ENCODE measurements at places on chromosomes 4 and X. TPM values are rescaled to one million over a fixed set of nuclear protein-coding genes. Genes with fewer than 3 reads are reported as not detected.

- DNase-seq = peak; percentile 57
Measured at GRCh38 chr4:113760094-113760794, 1.3 kb downstream of the CAMK2D start.

- no peak for DNase-seq
Measured at GRCh38 chr4:53016099-53016820, 154.1 kb downstream of the RASL11B start.

- no peak for DNase-seq
Measured at GRCh38 chr4:187934766-187935165, 60.8 kb upstream of the ZFP42 start.

- peak; percentile 57 for DNase-seq
Measured at GRCh38 chr4:185096032-185096653, 46.9 kb upstream of the SLC25A4 start.

MAGEA8 gene
- 2.9 TPM for polyA plus RNA-seq

- DNase-seq = no peak
Measured at GRCh38 chr4:33188733-33189132, 2468.6 kb downstream of the PCDH7 start.

- no peak for DNase-seq
Measured at GRCh38 chr4:141425124-141425523, 204.4 kb downstream of the ZNF330 start.

GRCh38 chr4:1109898-1110506 is 3.4 kb downstream of the RNF212 start:
- no peak for DNase-seq

GRCh38 chr4:166941629-166942028 is 292.7 kb downstream of the SPOCK3 start:
- no peak for DNase-seq

- DNase-seq = no peak
Measured at GRCh38 chr4:7324651-7325121, 110.0 kb downstream of the PSAPL1 start.

GRCh38 chr4:76600447-76600846 is 165.4 kb downstream of the SHROOM3 start:
- DNase-seq = no peak

DNA sequence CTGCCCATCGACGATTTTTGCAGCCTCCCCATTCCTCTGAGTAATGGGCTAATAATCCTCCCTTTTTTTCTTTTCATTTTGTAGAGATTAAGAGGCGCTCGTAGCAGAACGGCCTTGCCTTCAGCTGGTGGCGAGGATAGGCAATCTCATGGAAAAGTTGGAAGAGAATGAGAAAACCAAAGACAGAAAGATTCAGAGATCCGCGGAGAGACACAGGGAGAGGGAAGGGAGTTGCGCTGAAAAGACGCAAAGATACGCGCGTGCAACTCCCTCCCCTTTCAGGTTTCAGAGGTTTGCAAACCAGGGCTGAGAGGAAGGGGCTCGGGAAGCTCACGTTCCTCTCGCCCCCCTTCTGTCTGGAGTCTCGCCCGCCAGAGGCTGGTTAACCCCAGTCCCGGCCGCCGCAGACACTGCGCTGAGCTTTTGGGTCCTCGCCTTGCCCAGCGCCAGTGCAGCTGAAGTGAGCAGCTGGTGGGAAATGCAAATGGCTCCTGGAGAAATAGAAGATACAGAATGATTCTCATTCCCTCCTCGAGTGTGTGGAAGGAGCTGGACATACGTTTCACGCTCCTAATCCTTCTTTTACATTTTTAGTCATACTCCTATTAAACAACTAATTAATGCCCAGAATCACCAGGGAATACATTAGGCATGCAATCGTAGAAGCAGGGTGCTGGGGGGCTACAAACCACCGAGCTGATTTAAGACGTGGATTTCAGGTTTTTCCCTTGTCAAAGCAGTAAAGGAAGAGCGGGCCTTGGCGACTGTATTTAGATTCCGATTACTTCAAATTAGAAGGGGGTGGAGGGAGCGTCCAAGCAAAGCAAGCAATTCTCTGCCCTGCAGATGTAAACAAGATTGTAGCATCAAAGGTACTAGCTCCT is 16.6 kb upstream of the PITX2 start:
- DNase-seq = no peak

NDST4 gene
- 0.41 TPM for polyA plus RNA-seq

DNA sequence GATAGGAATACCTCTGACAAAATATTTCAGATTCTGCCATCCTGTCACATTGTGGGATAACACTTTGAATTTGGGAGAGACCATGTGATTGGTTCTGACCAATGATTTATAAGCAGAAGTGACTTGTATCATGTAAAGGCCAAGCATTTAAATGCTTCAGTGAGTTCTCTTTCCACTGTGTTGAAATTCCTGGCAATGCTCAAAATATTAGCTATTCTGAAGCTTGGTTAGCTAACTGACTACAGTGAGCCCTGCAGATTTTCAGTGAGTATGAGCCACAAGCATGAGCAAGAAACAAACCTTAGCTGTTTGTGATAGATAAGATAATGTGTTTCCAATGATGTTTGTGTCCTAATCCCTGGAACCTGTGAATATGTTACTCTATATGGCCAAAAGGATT is 562.8 kb upstream of the AADAT start:
- no peak for DNase-seq

GRCh38 chr4:108433832-108434231 is 186.5 kb upstream of the RPL34 start:
- no peak for DNase-seq

MAGEB10 gene
- 5.7 TPM for polyA plus RNA-seq

RAB40A gene
- polyA plus RNA-seq = 5.3 TPM

- DNase-seq = no peak
Measured at GRCh38 chr4:168569066-168569930, 72.4 kb downstream of the PALLD start.

ADH6 gene
- polyA plus RNA-seq = 0.42 TPM

SERTM2 gene
- polyA plus RNA-seq = 2.3 TPM

- DNase-seq = no peak
Measured at GRCh38 chr4:147831551-147832171, 99.8 kb downstream of the ARHGAP10 start.

- no peak for DNase-seq
Measured at GRCh38 chr4:158347556-158347955, 137.3 kb downstream of the TMEM144 start.

DNA sequence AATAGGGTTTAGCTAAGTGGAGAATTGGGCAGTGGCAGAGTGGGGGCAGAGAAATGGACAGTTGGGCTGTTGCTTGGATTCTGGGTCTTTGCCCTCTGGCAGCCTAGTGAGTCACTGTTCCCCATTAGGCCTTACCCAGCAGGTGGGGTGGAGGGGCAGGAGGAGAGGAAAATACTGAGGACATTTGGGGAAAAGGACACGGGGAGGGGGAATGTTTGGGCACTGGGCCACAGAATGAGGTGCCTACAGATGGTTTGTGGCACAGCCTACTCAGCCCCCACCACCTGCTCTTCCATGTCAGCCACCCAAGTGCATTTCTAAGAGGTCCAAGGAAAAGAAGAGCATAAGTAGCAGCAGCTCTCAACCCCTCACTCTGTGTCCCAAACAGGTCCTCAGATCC is 13.0 kb downstream of the SLC16A2 start:
- no peak for DNase-seq

- DNase-seq = no peak
Measured at GRCh38 chr4:1615786-1616556, 68.1 kb downstream of the FAM53A start.

- no peak for DNase-seq
Measured at GRCh38 chr4:111040904-111041303, 418.0 kb upstream of the PITX2 start.

RASGEF1B gene
- polyA plus RNA-seq = 5.3 TPM

DNA sequence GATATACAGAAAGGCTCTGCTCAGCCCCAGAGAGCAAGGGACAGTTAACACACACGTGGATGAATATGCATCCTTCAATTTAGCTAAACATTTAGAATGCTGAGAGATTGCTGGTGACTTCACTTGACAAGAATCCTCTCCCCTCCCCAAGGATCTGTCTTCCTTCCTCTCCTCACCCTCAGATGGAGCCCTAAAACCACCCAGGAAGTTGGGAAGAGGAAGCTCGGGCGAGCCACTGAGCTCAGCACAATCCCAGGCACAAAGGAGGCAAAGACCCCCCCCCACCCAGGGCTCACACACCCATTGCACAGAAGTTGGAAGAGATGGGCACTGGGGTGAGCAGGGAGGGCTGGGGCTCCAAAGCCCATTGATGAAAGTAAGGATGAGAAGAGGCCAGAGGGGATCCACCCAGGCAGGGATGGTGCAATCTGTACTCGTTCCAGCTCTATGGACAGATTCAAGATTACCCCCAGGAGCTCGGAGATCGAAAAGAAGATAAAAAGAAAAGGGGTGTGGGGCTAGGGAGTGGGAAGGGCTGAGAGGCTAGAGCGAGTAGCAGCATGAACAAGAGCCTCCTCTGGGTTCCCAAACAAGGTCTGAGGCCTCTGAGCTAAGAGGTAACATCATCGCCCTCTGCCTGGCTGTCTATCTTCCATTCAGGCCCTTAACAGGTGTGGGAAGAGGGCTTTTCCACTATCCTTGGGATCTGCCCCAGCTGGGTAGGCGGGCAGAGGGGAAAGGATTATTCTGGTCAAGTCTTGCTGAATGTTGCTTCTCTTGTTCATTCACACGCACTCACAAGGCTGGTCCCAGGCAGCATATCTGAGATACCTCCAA is 1.2 kb downstream of the TFE3 start:
- DNase-seq = no peak

GRCh38 chr4:152940461-152940860 is 4.3 kb downstream of the FHDC1 start:
- no peak for DNase-seq

DNA sequence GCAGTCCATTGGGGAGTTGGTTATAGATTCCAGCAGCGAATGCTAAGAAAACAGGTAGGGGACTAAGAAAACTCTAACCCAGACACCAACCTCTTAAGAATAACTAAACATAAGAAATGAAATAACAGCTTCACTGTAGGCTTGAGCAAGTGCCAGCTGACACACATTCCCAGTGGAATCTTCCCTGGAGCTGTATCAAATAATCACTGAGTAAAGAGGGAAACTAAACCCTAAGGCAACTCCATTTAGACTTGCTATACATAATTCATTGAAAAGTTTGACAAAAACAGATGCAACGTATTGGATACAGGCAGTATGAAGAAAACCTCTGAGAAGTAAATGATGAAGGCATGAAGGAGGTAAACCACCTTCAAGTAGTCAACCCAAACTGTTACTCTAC is 293.5 kb downstream of the OPHN1 start:
- no peak for DNase-seq

- DNase-seq = no peak
Measured at GRCh38 chr4:121684561-121684960, 12.2 kb downstream of the ANXA5 start.

DNA sequence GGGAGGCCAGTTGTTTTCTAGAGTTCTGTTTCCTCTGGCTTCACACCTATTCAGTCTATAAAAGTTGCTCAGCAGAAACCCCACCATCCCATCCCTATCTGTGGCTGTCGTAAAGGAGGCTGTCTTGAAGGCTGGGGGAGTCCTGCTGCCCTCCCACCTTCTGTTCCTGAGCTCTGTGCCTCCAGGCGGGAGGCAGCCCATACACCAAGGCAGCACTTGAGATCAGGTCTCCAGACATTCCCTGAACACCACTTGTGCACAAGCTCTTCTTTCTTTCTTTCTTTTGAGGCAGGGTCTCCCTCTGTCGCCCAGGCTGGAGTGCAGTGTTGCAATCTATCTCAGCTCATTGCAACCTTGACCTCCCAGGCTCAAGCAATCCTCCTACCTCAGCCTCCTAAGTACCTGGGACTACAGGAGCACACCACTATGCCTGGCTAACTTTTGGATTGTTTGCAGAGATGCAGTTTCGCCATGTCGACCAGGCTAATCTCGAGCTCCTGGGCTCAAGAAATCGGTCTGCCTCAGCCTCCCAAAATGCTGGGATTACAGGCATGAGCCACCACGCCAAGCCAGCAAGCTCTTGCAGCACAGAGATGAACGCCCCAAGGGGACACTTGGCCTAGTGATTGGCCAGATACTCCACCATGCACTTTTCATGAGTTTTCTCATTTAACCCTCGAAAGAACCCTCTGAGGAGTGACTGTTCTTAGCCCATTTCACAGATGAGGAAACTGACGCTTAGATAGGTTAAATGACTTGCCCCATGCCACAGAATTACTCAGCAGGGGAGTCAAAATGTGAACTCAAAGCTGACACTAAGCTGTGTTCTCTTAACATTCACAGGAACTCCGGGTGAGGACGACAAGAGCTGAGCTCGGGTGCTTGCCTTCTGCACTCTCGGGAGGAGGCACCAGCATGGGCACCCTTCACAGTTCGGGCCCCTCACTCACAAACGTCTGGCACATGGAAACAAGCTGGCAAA is 55.8 kb upstream of the ENPP6 start:
- DNase-seq = no peak

GRCh38 chrX:85941275-85941674 is 106.1 kb downstream of the CHM start:
- DNase-seq = no peak

- no peak for DNase-seq
Measured at GRCh38 chr4:147284935-147285334, 196.0 kb upstream of the EDNRA start.

DNA sequence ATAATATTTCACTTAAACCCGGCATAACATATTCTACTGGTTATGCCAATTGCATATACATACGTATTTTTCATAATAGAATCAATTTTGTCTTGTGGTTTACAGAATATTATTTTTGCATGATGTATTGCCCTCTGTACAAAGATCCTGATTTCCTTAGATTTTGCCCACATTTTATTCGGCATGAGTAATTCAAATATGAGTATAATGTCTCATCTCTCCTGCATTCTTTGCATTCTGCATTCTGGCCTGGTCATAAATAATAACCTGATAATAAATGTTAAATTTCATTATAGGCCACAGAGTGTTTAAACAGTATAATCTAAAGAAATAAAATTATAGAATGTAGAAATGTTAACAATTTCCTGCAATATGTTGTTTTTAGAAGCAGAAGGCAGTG is 205.3 kb downstream of the TLL1 start:
- no peak for DNase-seq

- no peak for DNase-seq
Measured at GRCh38 chrX:33175201-33175600, 36.1 kb downstream of the DMD start.

ETDB gene
- polyA plus RNA-seq = 17.4 TPM

GLRB gene
- polyA plus RNA-seq = 2.6 TPM

GRCh38 chrX:65838674-65839073 is 171.2 kb downstream of the MSN start:
- no peak for DNase-seq

PAK3 gene
- polyA plus RNA-seq = 4.6 TPM

DNA sequence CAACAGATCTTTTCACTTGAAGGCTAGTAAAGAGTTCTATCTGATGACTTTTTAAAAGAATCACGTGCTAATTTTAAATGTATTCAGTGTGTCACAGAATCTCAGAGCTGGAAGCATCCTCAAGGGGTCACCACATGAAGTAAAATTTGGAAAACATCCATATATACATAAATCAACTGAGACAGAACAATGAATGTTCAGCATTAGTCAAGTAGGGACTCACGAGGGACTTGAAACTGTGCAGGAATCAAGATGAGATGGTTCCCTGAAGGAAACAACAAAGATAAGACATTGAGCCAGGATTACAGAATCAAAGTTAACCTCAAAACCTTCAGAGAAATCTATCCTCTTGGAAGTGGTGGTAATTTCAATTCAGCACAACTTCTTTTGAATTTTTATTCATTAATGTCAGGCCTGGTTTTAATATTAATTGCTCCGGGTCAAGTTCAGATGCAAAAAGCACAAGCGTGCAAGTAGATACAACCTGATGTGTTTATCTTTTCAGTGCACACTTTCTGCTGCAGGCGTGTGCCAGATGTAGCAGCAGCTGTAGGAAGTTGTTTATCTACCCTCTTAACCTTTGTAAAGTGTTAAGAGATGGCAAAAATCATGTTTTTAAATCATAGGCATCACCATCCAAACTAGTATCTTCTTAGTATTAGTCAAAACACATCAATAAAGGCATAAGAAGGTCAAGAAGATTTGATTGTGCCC is 87.7 kb upstream of the SRD5A3 start:
- DNase-seq = no peak

All from testis (tissue), 5 donors.